ENCODE measurements at places on chromosomes 1 and 21.

- no peak for DNase-seq
Observed at GRCh38 chr1:205700865-205701401, 20.6 kb upstream of the SLC45A3 start.

DNA sequence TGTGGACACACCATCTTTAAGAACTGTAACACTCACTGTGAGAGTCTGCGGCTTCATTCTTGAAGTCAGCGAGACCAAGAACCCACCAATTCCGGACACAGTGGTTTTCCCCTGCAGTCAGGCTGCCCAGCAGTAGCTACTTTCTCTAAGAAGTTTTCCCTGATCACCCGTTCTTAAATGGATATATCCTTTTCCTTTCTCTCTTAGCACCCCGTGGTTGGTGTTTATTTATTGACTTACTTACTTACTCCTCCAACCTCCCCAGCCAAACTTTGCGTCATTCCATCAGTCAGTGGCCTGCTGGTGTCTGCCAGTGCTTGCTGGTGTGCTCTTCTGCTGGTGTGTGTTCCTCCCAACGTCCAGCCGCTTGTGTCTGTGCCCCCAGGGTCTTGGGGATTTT, 264.8 kb downstream of the GPR52 start:
- DNase-seq, result no peak

- DNase-seq, result no peak
Observed at GRCh38 chr1:39755965-39756659, 15.0 kb downstream of the OXCT2 start.

DNA sequence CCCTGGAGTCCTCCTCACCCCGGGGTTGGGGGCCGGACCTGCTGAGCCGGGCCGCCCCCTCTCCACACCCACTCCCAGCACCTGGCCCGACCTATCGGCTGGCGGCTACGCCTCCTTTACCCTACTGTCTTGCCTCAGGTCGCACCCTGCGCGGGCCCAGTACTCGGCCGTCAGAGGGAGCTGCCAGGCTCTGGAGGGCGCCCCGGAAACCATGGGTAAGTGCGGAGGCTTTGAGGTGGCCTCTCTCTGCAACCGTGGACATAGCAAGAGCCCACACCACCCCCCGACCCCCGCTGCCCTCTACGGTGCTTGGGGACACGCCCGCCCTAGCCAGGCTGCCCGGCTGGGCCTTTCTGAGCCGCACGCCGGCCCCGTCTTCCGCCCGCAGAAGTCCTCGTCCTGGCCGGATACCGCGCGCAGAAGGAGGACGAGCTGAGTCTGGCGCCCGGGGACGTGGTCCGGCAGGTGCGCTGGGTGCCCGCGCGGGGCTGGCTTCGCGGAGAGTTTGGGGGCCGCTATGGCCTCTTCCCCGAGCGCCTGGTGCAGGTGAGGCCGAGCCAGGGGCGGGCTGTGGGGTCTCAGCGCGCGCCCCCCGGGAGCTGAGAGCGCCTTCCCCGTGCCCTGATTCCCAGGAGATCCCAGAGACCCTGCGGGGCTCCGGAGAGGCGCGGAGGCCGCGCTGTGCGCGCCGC, at the start of gene SH3D21:
TSS of gene SH3D21 (plus strand) at position 159 of the 692 bp plus-strand sequence. CDS start at position 212, 53 bp downstream.
- DNase-seq, result peak; percentile 41

- no peak for DNase-seq
Observed at GRCh38 chr1:89022167-89022959, at the start of gene GBP3. TSS of gene GBP3 (minus strand) at chr1:89022866. CDS start at chr1:89020721, 2,145 bp downstream.

GRCh38 chr1:22021061-22021460, 19.6 kb downstream of the CELA3A start:
- no peak for DNase-seq

GRCh38 chr1:162207862-162208261, 138.4 kb downstream of the NOS1AP start:
- DNase-seq, result no peak

- peak; percentile 27 for DNase-seq
Observed at GRCh38 chr21:31397939-31398338, 53.9 kb upstream of the TIAM1 start.

- DNase-seq, result peak; percentile 24
Observed at GRCh38 chr1:116006486-116006964, 30.2 kb downstream of the SLC22A15 start.

DNA sequence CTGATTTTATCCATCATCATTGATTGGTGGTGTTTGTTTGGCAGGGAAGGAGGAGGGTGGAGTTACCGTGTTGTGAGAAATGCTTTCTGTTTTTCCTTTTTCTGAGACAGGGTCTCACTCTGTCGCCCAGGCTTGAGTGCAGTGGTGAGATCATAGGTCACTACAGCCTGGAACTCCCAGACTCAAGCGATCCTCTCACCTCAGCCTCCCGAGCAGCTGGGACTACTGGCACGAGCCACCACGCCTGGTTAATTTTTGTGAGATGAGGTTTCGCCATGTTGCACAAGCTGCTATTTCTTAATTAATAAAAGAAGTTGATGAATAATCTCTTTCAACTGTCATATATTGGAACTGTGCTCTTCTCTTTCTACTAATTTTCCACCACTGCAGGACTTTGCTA, 44.3 kb downstream of the HUNK start:
- DNase-seq, result no peak

DNA sequence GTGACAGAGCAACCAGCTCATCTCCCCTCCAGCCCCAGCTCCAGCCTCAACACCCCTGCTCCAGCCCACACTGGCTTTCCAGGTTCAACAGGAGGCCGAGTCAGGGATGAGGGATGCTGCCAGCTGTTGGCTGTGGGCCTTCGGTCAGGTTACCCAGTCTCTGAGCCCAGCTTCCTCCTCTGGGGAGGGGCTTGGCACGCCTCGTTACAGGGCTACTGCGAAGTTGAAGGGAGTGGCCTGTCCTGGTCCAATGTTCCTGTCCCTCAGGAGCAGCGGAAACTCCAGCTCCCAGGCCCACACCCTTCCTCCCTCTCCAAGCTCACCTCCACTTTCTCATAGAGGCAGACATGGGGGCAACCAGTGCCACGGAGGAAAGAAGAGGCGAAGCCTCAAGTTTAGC, 15.1 kb upstream of the TAS1R2 start:
- DNase-seq, result no peak

GRCh38 chr1:245810789-245811337, 656.1 kb downstream of the KIF26B start:
- DNase-seq, result no peak

DNA sequence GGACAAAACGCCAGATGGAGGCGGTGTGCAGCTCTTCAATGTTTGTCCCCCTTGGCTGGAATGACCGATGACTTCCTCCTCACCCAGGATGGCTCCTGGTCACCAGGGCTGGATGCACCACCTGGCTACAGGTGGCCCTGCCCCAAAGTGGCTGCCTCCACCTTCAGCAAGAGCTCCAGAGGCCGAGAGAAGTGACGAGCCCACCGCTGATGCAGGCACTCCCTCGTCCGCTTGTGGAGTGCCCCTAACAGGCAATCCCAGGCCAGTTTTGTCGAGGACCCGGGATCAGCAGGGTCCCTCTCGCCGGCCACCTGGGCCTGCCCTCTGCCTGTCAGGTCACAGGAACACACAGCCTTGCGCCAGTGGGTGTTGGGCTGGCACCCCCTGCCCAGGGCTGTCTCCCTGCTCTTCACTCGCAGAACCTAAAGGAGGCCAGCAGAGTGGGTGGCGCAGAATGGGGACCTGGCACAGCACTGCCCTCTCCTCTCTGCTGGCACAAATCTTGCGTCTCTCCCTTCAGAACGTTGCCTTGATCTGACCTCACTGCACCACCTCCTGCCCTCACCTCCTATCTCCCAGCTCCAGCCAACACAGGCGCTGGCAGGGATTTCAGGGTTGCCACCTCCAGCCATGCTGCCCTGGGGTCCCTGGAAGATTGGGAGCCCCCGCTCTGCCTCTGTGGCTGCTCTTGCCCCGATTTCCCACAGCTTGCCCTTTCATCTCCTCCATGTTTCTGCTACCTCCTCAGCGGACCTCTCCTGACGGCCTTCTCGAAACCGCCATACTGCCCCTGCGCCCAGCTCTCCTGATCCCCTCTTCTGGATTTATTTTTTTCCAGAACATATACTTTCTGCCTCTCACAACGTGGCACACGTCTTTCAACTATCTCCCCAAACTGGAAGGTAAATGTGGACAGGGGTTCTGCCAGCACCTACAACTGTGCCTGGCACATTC, 38.6 kb downstream of the SLC45A1 start:
- DNase-seq, result no peak
